ENCODE measurements at places on chromosomes 6 and 20.

DNA sequence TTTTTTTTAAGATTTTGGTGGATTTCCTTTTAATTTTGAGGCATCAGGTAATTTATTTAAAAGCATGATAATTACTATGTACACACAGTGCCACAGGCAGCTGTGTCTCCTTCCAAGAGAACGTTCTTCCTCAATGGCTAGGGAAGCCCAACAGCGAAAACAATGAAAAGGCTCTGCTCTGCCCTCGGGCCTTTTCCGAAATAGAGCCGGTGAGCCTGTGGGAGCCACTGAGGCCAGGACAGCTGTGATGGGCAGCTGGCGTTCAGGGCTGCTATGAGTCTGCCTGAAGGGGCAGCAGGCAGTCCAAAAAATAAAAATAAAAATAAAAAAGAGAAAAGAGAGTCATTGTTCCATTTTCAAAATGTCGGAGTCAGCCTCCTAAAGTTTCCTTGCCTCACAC lies 443.8 kb downstream of the KIF16B start:
- DNase-seq: no peak

GRCh38 chr20:5510446-5510845 lies 193.7 kb upstream of the PROKR2 start:
- no peak for DNase-seq

DNA sequence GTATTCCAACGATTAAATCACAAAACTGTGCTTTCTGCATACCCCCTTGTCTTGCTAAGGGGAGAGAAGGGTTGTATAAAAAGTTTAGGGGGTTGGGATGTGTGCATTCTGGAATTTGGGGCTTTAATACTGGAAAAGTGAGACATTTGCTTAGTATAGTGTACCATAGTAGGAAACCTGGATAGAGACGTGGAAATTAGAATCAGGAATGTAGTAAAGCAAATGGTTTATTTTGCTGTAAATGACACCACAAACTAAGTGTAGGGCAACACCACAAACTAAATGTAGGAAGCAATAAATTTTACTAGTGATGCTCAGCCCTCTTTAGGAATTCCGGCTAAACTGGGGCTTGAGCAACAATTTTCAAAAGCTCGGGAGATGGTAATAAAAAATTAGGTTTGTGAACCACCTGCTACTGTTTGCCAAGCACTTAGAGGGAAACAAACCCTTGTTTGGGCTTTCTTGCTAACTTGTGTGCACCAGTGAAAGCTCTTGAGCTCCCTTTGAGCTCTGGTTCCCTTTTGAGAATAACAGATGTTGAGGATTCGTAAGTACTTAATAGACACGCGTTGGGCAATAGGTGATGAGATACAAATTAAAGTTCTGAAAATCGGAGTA lies 13.8 kb downstream of the BRD2 start:
- DNase-seq: no peak

DNA sequence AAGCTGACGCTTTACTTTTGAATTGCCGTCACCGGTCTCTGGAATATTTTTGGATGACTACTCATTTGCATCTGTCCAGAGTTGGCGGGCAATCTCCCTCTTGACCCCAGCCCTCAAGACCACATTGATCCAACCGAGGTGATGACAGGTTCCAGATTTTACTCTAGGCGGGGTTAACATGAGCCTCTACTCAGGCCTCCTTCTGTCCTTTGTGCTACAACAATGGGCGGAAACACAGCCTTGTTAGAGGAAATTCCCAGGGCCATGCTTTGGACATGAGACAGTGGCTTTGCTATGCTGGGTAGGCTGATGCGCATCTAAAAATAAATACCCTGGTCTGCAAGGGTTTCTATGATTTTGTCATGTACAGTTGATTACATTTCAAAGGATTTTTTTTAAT lies 27.0 kb upstream of the ADGRF5 start:
- no peak for DNase-seq

DNA sequence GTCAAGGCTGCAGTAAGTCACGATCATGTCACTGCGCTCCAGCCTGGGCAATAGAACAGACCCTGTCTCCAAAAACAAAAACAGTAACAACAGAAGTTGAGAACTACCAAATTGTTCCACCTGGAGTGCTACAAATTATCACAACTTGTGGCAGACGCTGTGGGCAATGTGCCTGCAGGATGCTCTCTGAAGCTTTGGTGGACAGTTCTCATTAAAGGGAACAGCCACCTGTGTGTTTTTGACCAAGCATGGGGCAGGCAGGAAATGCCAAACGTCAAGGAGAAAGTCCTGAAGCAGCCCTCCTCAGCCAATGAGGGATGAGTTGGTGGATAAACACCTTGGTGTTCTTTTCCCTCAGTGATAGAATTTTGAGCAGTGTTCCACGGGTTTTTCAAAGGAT lies 15.8 kb downstream of the COX4I2 start:
- no peak for DNase-seq

GRCh38 chr20:23157734-23158133 lies 71.6 kb upstream of the CD93 start:
- DNase-seq: no peak

DNA sequence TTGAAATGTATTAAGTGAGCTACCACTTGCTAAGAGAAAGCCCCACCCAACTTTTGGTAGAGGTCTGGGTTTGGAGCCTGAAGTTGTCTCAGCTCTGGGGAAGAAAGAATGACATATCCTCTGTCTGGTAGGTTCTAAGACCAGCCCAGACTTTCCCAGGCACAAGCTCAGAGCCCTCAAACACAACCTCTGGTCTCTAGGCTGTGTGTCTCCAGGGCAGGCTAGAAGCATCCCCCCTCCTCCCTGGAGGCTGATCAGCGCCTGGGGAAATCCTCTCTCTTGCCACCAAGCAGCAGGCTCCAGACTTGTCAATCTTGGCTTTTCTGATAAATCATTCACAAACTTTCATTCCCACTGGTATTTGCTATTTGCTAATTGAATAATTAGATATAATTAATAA lies 226.5 kb upstream of the CST7 start:
- no peak for DNase-seq

GRCh38 chr20:55882910-55883309 lies 122.4 kb downstream of the CBLN4 start:
- no peak for DNase-seq

- no peak for DNase-seq
Observed at GRCh38 chr20:24785141-24786110, 163.6 kb upstream of the CST7 start.

DNA sequence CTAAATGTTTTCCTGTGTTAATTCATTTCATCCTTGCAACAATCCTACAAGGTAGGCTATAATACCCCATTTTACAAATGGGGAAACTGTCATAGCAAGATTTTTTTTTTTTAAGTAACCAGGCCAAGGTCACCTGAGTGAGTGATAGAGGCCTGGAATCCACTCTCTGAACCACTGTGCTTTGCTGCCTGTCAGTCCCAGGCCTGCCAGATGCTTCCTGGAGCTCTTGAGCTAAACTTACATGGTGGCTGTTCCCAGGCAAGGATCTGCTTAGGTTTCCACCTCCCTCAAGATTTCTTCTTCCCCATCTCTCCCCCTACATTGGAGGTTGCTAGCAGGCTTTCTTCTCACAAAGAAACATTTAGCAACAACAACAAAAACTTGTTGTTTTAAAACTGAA lies 32.7 kb upstream of the RNF8 start:
- no peak for DNase-seq

DNA sequence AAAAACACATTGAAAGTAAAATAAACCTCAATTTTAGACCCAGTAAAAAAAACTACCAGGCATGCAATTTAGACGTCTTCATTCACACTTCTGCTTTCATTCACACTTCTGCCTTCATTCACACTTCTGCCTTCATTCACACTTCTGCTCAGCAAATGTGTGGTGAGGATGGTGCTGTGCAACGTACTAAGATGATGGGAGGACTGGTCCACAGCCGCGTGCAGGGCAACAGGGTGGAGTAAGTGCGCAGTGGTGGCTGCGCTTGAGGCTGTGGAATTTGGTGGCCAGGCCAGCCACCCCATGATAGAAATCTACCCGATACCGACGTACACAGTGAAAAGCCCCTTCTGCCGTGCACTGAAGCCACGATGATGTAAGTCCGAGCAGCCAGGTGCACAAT lies 114.3 kb upstream of the CD93 start:
- DNase-seq: no peak

- DNase-seq: peak; percentile 25
Observed at GRCh38 chr20:561437-562231, 18.0 kb upstream of the CSNK2A1 start.

DNA sequence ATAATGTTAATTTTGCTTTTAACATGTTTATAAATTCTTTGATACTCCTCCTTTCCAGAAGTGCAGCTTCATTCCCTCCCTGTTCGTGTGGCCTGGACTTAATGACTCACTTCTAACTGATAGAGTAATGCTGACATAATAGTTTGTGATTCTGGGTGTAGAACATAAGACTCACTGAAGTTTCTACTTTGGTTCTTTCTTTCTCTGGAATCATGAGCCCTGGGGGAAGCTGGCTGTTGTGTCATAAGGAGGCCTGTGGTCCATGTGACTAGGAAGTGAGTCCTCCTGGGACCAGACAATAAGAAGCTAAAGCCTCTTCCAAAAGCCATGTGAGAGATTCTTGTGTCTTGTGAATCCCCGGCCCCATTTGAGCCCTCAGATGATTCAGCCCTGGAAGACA lies 30.5 kb upstream of the HLA-G start:
- DNase-seq: no peak

GRCh38 chr20:52311209-52311794 lies 119.7 kb upstream of the ZFP64 start:
- DNase-seq: no peak

GRCh38 chr6:134317471-134318131 lies at the start of gene SGK1:
Gene SGK1 (minus strand): TSS chr6:134318112. CDS start chr6:134317460, 652 bp downstream.
- no peak for DNase-seq

- DNase-seq: no peak
Observed at GRCh38 chr6:12383448-12383847, 93.3 kb downstream of the EDN1 start.

DNA sequence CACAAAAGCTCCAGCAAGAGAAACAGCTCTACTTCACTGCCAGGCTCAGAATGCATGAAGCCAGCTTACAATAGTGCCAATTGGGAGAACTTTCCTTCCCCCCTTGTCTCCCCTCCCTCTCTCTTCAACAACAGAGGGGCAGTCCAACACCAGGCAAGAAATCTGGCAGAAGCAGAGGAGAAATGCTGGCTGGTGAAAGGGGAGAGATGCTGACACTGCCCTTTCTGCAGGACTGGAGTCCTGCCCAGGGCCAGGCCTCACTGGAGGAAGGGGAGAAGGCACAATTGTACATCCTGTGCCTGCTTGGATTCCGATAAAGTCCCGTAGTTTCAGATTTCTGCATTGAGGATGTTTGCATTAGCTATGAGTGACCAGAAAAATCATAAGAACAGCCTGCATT lies 148.6 kb downstream of the LRRC1 start:
- no peak for DNase-seq

- DNase-seq: no peak
Observed at GRCh38 chr6:912871-913835, 220.2 kb upstream of the EXOC2 start.

DNA sequence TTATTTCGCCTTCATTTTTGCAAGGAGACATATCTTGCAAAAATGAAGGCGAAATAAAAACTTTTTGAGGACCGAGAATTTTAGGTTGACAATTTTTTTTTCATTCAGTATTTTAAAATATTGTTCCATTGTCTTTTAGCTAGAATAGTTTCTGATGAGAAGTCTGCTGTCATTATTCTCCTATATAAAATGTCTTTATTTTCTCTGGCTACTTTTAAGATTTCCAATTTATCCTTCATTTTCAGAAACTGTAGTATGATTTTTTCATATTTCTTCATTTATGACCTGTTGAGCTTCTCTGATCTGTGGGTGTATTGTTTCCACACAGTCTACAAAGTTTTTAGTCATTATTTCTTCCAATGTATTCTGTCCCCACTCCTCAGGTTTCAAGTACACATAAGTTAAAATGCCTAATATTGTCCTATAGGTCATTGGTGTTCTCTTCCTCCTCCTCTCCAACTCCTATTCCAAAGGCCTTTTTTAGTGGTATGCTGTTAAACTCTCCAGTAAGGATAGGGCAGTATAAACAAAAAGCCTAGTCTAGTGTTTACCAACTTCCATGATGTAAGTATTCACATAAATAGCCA lies 15.7 kb downstream of the AHI1 start:
- no peak for DNase-seq

GRCh38 chr6:133179481-133179880 lies 61.7 kb upstream of the EYA4 start:
- no peak for DNase-seq

GRCh38 chr6:160077526-160077925 lies 44.1 kb upstream of the SLC22A1 start:
- no peak for DNase-seq

DNA sequence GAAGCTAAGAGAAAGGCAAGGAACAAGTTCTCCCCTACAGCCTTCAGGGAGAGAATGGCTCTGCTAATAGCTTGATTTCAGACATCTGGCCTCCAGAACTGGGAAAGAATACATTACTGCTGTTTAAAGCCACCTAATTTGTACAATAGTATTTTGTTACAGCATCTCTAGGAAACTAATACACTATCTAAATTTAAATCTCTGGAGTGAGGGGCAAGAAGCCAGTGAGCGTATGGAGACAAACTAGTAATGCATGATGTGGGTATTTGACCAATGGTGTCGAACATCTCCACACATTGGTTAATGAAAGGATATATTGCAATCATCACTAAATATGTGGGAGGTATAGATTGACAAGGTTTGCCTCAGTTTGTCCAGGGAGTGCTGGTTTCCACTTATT lies 451.5 kb downstream of the EPM2A start:
- no peak for DNase-seq

DNA sequence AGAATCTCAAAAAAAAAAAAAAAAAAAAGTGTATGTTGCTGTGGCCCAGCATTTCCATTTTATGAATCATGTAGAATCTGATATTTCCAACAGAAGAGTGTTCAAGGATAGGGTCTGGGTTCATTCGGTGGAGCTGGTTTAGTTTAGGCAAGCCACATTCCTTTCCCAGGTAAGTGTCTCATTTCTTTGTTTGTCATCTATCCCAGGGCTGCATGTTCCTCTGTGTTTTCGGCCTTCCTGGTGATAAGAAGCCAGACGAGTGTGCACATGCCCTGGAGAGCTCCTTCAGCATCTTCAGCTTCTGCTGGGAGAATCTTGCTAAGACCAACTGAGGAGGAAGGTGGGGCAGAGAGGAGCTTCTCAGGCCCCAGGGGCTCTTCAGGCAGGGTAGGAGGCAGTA lies 38.2 kb downstream of the NFYA start:
- DNase-seq: no peak

- DNase-seq: no peak
Observed at GRCh38 chr6:136960781-136961180, 38.7 kb downstream of the SLC35D3 start.

DNA sequence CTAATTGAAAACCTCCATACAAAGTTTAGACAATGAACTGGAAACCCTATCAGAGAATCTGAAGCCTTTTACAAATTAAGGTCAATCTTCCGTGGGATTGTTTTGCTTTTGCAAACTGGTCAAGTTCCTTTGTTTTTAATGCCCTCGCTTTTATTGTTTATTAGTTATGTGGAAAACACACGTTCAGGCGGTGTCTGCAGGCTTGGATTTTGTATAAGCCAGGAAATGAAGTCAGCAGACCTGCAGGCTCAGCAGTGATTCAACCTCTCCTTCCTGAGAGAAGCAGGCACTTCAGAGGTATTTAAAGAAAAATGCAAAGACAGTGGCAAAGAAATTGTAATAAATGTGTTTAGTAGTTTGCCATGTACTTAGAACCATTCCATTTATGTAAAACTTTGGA lies 103.4 kb upstream of the PDE10A start:
- no peak for DNase-seq

All from thymus (tissue), 14 donors.